Amygdala (tissue), 56 donors: ENCODE measurements at places on chromosomes 6 and 20.

- DNase-seq, result no peak
These were observed 155.9 kb downstream of the JARID2 start for GRCh38 chr6:15401769-15402250.

- DNase-seq, result no peak
These were observed 4.0 kb downstream of the MAP3K5 start for GRCh38 chr6:136788069-136788902.

DNA sequence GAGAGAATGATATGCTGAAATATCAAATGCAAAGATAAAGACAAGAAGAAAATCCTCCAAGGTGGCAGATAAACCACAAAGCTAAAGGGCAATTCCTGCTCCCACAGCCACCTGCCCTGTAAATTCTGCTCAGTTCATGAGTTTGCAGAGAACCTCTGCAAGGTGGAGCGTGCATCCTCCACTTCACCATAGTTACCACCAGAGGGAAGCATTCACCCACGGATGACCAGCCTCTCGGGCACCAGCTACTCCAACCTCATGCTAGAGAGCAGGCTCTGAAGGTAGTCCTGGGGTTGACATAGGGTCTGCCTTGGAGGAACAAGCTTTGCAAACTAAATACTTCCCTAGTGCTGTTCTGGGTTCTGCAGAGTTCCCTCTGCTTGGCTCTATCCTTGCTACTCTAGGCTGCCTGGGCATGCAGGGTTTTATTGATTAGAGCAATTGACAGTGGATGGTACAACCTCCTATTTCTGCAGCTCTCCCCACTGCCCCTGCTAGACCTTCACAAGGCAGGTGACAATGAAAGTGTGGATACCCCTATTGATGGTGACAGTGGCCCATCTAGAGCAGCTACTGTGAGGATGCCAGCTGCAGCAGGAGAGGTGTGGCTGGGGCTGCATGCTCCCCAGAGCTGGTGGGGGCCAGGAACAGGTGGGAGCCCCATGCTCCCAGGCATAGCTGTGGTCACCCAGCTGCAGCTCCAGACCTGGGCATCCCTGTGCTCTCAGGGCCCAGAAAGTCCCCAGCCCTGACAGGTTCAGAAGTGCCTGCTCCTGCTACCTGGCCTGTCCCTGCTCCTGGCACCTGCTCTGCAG, 51.1 kb downstream of the GGTLC1 start:
- peak; percentile 76 for DNase-seq

GRCh38 chr20:35226126-35226883, at the start of gene MMP24:
Gene MMP24, plus strand, starts transcription at chr20:35226690. Its CDS starts 49 bp downstream, at chr20:35226739.
- no peak for DNase-seq
